CD4-positive, alpha-beta T cell treated with Interleukin-6 at 100 ng/mL for 8 hours (primary cell): ENCODE measurements at places on chromosomes 12 and 14.

- DNase-seq = no peak
Measured at GRCh38 chr12:57985685-57986084, 44.3 kb downstream of the ATP23 start.

GRCh38 chr12:61525331-61525730, 734.9 kb upstream of the USP15 start:
- no peak for DNase-seq

GRCh38 chr12:66903782-66904396, 225.0 kb upstream of the GRIP1 start:
- no peak for DNase-seq

- DNase-seq = no peak
Measured at GRCh38 chr12:132487311-132487741, 2.6 kb upstream of the FBRSL1 start.

- DNase-seq = no peak
Measured at GRCh38 chr12:47189728-47190127, 110.0 kb upstream of the AMIGO2 start.

- DNase-seq = no peak
Measured at GRCh38 chr14:23564181-23564812, 3.3 kb downstream of the AP1G2 start.

DNA sequence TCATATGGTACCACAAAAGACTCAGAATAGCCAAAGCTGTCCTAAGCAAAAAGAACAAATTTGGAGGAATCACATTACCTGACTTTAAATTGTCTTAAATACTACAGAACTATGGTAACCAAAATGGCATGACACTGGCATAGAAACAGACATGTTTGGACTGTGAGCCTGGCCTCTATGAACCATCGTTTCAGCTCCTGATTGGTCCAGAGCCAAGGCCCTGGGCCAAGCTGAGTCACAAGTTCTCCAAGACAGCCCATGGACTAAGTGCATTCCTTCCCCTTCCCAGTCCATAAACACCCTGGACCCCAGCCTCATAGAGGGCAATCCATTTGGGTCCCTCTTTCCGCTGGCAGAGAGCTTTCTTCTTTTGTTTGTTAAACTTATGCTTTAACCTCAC, 12.1 kb upstream of the PRR4 start:
- DNase-seq = no peak

DNA sequence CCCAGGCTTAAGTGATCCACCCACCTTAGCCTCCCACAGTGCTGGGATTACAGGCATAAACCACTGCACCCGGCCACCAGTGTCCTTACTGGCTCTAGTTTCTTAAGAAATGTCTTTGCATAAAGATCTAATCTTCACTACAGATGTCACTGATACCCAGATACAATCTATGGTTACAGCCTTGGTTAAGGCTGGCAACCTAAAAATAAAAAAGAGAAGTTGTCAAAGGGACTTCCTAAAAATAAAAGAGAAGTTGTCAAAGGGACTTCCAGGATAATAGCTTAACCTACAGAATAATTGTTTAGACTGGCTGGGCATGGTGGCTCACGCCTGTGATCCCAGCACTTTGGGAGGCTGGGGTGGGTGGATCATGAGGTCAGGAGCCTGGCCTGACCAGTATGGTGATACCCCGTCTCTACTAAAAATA, 27.6 kb downstream of the ETFBKMT start:
- DNase-seq = no peak

DNA sequence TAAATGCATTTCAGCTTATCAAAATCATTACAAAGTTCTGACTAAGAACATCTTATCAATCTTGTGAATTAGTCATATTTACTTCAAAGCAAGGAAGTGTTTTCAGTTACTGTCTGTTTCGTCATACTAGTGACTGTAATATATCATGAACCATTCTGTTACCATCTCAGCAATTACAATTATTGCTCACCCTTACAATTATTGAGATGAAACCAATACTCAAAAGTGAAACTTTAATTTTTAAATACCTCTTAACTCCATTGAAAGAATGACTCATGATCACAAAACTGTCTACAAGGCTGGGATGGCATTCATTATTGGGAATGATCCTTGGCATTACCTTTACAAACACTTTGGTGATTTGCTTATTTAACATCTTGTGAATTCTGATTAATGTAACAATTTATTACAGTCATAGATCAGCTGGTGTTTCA, 90.3 kb downstream of the RPS6KA5 start:
- DNase-seq = no peak

GRCh38 chr12:109264095-109264942, 44.8 kb downstream of the FOXN4 start:
- DNase-seq = no peak

GRCh38 chr12:11768233-11768965, 118.9 kb downstream of the ETV6 start:
- DNase-seq = no peak

GRCh38 chr14:103581954-103582703, 19.4 kb downstream of the COA8 start:
- DNase-seq = no peak
